ENCODE measurements at places on chromosomes 4 and X.

DNA sequence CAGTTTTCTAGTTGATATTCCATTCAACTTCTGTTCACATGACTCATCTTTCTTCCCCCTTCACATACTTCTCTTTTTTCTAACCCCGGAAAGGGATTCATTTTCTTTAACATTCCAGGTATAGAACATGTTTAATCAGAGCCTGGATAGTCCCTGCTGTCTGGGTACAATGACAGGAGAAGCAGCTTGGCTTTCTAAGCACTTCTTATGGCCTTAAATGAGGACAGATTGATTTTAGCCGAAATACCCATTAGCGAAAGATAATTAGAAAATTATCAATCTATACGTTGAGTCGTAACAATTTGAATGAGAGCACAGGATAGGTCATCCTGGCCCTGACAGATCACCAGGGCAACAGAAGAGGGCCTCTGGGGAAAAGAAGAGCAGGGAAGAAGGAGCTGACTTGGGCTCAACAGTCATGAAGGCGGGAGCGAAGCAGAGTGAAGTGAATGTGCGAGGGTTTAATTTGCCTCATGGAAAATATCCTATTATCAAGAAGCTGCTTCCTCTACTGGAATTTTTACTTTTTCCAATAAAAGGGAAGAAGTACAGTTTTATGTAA lies 62.2 kb downstream of the PPP1R2C start:
- no peak for DNase-seq

- DNase-seq: no peak
Measured at GRCh38 chr4:169841776-169842175, 84.0 kb upstream of the HPF1 start.

DNA sequence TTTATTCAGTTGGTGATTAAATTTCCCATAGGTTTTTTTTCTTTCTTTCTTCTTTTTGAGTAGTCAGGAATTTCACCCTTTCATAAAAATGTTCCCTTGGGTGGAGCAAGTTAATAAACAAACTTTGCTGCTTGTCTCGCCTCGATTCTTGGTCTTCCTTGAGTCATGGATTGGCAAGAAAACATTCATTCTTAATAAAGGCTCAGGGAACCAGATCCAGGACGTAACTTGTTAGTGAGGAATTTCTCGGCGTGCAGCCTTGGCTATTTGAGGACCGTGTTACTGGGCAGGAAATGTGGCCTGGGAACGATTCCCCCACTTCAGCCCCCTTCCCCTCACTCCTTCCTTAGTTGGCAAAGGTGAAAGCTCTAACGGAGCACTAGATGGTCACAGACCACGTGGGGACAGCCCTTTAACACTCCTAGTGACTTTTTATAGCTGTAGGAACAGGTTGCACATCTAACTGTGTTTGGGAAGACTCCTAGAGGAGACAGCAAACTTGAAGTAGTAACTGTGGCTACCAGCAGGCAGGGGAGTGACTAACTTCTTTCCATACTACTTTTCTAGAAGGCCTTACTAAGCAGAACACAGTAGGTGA lies 106.8 kb downstream of the UCHL1 start:
- no peak for DNase-seq

DNA sequence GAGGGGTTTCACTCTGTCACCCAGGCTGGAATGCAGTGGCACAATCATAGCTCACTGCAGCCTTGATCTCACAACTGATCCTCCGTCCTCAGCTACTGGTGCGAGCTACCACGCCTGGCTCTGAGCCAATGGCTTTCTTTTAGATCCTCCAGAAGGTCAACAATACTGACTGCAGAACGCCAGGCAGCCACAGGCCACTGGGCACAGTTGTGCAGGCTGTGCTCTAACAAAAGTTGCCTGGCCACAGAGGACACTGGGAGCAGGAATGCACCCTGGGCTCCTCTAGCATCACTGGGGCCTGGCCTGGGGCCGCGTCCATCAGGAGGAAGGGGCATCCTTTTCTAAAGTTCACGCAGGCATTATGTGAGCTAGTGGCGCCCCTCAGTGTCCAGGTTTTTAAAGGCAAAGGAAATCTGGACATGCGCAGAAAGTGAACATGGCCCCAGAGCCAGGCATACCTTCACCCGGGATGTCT lies 14.9 kb upstream of the PORCN start:
- DNase-seq: no peak

- no peak for DNase-seq
Measured at GRCh38 chr4:47662975-47663374, 174.9 kb downstream of the CORIN start.

DNA sequence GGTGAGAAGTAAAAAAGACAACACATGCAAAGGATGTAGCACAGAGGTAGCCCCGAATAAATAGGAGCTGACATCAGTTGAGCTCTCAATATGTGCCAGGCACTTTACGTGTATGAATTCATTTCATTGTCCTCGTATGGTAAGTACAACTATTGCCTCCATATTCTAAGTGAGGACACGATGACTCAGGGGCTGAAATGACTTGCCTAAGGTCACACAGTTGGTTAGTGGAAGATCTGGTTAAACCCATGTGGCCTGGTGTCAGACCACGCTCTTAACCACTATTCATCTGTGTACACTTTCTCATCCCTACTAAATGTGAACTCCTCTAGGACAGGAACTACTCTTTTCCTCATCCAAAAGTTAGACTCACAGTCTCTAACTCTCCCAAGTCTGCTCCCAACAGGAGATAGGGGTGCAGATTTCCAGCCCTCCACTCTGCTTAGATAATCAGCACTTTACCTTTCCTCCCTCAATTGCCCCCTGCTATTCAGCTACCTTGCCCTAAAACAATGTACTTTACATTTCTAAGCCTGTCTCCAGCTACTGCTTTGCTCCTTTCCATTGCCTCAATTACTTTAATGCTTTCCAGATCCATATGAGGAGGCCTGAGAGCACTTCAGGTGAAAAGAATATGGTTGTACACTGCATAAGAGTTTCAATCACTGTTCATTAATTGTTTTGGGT lies 58.8 kb upstream of the LHFPL1 start:
- DNase-seq: no peak

GRCh38 chr4:101724093-101724492 lies 66.4 kb upstream of the BANK1 start:
- no peak for DNase-seq

- peak; percentile 2 for DNase-seq
Measured at GRCh38 chrX:38375891-38376290, 23.5 kb downstream of the OTC start.

- no peak for DNase-seq
Measured at GRCh38 chr4:153348006-153348405, 3.5 kb downstream of the MND1 start.

- peak; percentile 19 for DNase-seq
Measured at GRCh38 chrX:54891573-54891972, 29.1 kb upstream of the TRO start.

GRCh38 chrX:154018518-154019060 lies 1.1 kb downstream of the IRAK1 start:
- no peak for DNase-seq

- no peak for DNase-seq
Measured at GRCh38 chr4:2281575-2282343, 19.9 kb upstream of the MXD4 start.

- no peak for DNase-seq
Measured at GRCh38 chrX:148930206-148930729, 429.9 kb downstream of the AFF2 start.

- no peak for DNase-seq
Measured at GRCh38 chrX:134241960-134242619, 5.1 kb downstream of the CCDC160 start.

All from stromal cell of bone marrow (primary cell).